Heart left ventricle (tissue), 16 donors: ENCODE measurements at places on chromosomes 2 and 18. TPM values are rescaled to one million over a fixed set of nuclear protein-coding genes. Genes with fewer than 3 reads are reported as not detected.

The SPC25 gene
- 0.14 TPM for polyA plus RNA-seq

The DYSF gene
- polyA plus RNA-seq: 33.6 TPM

GRCh38 chr2:84223191-84223590 is 235.9 kb downstream of the SUCLG1 start:
- no peak for DNase-seq

GRCh38 chr18:72235422-72235821 is 308.7 kb downstream of the CBLN2 start:
- no peak for DNase-seq

- no peak for DNase-seq
Observed at GRCh38 chr2:124018890-124019289, 6.2 kb upstream of the CNTNAP5 start.

GRCh38 chr18:26448714-26449159 is 99.6 kb downstream of the KCTD1 start:
- DNase-seq: no peak

The CHCHD5 gene
- polyA plus RNA-seq: 23.6 TPM

The QPCT gene
- 1.3 TPM for polyA plus RNA-seq

The SLC16A14 gene
- 0.89 TPM for polyA plus RNA-seq

DNA sequence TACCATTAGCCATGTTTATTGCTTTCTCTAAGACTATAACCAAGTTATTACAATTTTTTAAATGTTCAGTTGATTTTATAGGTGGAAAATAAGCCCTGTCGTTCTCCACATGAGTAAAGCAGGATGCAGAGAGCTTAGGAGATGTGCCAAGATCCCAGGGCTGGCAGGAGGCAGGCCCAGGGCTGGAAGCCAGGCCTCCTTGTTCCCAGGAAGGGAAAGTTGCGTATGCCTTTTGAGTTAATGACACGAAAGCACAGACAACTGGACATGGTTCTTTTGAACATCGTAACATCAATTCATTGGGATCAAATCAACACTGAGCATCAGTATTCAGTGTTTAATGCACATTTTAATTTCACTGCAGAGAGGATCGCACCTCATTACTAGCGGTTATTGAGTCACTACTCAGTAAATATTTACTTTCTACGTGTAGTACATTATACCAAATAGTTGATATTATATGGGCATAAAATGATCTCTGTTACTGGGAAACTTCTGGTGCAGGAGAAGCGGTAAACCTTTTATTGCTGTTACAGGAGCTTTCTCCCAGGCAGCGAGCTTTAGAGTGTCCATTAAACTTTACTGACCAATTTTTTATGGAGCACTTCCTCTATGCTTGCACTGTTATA is 60.0 kb downstream of the RNF144A start:
- peak; percentile 60 for DNase-seq

The SLC23A3 gene
- polyA plus RNA-seq: 0.84 TPM

- DNase-seq: no peak
Observed at GRCh38 chr2:156517419-156517818, 81.2 kb downstream of the GPD2 start.

GRCh38 chr2:126513033-126513432 is 142.9 kb upstream of the GYPC start:
- DNase-seq: no peak

The MATN3 gene
- polyA plus RNA-seq: 0.29 TPM

DNA sequence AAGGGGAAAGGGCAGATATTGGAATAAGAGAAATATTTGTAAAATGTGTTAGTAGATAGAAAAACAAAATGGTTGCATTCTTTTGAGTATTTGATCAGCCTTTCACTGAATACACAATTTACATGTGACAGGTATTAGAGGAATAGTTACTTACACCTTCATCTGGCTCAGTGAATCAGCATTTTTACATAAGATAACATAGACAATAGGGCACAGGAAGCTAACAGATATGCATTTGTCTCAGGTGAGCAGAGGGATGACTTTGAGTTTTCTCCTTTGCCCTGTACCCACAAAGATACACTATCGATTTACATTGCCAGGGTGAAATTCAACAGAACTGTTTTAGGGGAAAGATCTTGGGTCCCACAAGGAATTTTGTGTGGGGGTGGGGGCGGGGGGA is 373.1 kb upstream of the NETO1 start:
- DNase-seq: no peak
